ENCODE measurements at places on chromosomes 11 and 22.

- no peak for DNase-seq
Observed at GRCh38 chr11:133966921-133967598, 10.3 kb upstream of the IGSF9B start.

- no peak for DNase-seq
Observed at GRCh38 chr22:43293259-43293654, 49.9 kb downstream of the SCUBE1 start.

DNA sequence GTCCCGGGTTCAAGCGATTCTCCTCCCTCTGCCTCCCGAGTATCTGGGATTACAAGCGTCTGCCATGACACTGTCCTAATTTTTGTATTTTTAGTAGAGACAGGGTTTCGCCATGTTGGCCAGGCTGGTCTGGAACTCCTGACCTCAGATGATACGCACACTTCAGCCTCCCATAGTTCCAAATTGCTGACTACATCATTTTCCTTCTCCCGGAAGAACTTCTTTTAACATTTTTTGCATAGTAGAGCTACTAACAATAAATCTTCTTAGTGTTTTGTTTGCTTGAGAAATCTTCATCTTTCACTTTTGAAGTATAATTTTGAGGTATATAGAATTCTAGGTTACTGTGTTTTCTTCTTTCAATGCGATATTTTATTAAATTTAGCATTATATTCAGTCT is 1415.1 kb upstream of the RAG2 start:
- no peak for DNase-seq

GRCh38 chr11:1652026-1652425 is 22.5 kb downstream of the KRTAP5-5 start:
- DNase-seq, result no peak

All from effector memory CD4-positive, alpha-beta T cell (primary cell).